Fibroblast of skin of left biceps (primary cell): ENCODE measurements at places on chromosomes 12 and 14.

GRCh38 chr12:38610808-38611350 is 294.3 kb downstream of the ALG10B start:
- DNase-seq = no peak

- DNase-seq = no peak
These were observed 8.3 kb upstream of the C14orf180 start for GRCh38 chr14:104571246-104571645.

- no peak for DNase-seq
These were observed 70.0 kb upstream of the BICD1 start for GRCh38 chr12:32036477-32037263.

DNA sequence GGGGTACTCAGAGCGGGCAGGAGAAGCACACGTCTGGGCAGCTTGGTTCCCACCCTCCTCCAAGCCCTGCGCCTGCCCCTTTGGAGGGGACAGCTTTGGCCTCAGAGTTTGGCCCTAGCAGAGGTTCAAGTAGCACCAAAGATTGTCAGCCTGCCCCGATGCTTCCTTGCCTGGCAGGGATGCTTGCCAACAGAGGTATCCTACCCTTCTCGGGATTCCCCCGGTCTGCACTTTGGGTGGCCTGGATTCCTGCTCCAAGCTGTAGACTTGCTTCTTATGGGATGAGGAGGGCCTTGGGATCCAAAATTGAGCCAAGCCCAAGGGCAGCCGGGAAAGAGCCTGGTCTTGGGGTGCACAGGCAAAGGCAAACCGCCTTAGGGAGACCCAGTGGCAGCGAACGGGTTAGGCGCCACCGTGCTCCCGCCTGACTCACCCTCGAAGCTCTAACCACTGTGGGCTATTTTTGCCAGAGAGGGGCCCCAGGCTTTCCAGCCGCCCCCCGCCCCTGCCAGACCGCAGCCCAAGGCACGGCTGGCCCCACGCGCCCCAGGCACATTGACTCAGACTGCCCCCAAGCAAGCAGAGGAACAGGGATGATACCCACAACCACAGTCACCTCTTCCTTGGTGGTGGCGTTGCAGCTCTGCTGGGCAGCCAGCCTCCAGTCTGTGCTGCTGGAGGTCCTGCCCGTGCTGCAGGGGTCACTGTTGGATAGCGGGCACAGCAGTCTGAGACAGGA is 847 bp upstream of the WNT10B start:
- no peak for DNase-seq

DNA sequence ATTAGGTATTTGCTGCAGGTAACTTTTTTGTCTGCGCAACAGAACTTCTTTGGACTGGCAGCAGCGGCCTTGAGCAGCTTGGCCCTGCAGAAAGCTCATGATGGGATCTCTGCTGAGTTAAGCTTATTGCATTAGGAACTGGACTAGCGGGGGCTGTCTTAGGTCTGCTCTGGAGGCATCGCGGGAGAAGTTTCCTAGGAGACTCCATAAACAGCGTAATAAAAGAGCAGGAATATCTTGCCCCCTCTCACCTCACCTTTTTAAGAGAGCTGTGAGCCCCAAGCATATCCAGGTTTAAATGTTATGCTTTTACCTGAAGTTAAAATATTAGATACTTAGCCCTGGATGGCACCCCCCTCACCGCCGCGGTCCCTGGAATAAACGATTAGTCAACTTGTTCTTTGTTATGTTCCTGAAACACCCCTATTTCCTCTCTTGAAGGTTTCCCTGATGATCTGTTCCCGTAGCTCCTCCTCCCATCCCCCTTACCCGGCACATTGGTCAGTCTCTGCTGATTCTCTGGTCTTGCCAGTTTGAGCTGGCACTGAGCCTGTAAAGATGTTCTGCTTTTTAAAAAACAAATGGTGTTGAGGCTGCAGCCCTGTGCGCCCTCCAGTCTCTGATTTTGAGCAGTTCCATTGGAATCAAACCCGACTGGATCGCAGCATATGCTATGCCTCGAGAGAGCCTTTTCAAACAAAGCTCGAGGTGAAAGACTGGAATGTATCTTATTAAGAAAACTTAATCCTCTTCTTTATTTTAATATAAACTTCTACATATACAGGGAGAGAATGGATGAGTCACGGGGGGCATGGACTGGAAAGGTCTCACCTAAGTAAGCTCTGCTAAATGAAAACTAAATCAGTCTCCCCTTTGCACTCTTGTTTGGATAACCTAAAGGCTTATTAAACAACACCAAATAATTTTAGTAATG is 1.9 kb downstream of the MLXIP start:
- no peak for DNase-seq

- DNase-seq = no peak
These were observed 66.9 kb downstream of the ANKS1B start for GRCh38 chr12:99917711-99918402.

DNA sequence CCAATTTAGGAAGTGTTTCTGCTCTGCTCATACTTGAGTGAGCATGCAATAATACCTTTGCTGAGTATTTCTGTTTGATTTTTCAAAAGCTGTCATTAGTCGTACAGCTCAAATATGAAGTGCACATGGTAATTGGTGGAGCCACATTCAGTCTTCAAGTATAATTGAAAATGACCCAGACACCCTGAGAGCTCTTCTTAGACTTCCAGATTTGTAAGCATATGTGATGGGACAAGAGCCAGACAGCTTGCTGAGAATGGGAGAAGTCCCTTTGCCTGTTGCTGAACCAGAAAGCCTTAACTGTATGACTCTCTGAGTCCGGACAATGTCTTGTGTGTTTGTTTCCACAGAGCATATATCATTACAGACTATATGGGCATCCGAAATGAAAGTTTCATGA is 307.3 kb downstream of the TMEM117 start:
- DNase-seq = no peak

GRCh38 chr14:75156901-75157300 is 19.5 kb downstream of the TMED10 start:
- DNase-seq = no peak

- no peak for DNase-seq
These were observed 17.7 kb downstream of the RFX4 start for GRCh38 chr12:106600503-106600902.

GRCh38 chr12:507391-507796 is 47.7 kb downstream of the B4GALNT3 start:
- DNase-seq = no peak

DNA sequence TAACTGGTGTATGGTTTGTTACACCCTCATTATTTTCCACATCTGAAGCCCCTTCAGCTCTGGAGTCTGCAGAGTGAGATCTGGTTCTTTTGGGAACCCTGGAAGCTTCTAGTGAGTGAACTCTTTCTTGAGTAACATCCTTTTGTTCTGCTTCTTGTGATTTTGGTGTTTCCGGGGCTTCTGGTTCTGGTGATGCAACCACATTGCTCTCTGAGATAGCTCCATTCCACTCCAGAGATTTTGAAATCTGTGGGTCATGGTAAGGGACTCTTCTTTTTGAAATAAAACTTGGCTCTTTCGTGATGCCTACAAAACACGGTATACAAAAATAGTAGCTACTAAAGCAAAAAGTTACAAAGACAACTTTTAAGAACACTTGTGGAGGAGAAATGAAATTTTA is 5.4 kb downstream of the MDM1 start:
- no peak for DNase-seq

DNA sequence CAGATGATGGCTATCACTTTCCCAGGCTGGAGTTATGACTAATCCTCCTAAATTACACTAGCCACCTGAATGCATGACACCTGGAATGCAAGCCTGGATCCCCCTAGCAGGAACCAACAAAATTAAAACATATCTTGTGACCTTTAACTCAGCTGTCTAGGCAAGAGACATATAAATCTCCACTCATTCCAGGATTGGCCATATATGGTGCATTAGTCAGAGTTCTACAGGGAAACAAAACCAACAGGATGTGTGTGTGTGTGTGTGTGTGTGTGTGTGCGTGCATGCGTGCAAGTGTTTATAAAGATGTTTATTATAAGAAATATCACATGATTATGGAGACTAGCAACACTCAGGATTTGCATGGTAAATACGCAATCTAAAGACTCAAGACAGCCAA is 212.8 kb downstream of the KIF21A start:
- DNase-seq = no peak

DNA sequence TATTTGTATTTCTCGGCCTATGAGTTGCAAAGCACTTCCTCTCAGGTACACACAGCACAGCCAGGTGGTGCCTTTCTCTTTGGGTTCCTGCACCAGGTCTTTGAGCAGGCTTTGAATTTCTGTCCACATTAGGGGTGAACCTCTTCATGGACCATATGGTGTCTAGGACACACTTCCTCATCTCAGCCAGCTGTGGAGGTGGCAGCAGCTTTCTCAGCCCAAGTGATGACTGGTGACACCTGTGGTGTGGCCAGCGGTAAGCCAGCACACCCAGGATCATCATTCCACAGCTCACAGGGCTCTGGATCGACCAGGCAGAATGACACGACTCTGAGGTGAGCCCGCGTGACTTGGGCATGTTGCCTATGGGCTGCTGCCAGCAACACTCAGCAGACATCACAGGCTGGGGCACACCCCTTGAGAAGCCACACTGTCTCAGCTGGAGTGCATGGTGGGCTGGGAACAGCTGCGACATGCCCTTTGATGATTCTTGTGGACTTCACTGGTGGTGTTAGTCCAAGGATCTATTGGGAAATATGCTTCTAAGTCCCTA is 36.8 kb downstream of the SLC5A8 start:
- no peak for DNase-seq
